ENCODE measurements at places on chromosomes 12 and 14.

- DNase-seq, result no peak
Measured at GRCh38 chr14:92328664-92329255, 5.8 kb downstream of the SLC24A4 start.

- DNase-seq, result no peak
Measured at GRCh38 chr12:43336962-43337555, 214.9 kb downstream of the ADAMTS20 start.

DNA sequence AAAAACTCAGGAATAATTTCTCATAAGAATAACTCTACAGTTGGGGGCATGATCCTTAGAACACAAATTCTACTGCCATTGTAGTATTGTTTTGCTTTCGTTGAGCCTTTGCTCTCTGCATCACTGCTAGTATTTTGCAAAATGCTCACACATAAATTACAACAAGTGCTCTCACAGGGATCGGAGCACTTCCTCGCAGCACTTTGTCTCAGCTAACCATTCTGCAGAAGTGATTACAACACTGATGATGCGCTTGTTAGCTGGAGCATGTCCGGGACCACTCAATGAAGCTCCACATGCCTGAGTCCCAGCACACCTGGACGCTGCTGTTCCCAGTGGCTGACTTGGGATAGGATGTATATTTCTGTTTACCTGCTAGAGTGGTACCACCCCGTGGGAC, 31.6 kb downstream of the MOAP1 start:
- DNase-seq, result no peak

- DNase-seq, result no peak
Measured at GRCh38 chr12:13046964-13047363, 2.8 kb downstream of the FAM234B start.

DNA sequence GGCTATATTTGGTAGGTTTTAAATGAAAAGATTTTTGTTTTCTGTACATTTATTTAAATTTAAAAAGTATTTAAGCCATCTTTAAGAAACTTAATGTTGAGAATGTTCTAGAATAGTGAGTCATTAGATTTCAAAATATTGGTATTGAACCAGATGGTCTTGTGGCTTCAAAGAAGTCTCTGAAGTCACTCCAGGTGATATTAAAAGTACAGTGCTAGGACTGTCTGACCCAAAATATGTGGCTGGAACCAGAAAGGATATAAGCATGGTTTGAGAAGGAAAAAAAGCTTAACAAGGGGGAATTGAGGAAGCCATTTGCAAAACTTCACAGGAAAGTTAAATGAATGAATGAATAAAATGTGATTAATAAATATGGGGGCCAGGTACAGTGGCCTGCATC, 28.7 kb upstream of the MDM2 start:
- no peak for DNase-seq

All from CD4-positive, alpha-beta T cell treated with Interleukin-6 at 100 ng/mL for 8 hours (primary cell).